ENCODE measurements at places on chromosomes 1 and 21. TPM values are rescaled to one million over a fixed set of nuclear protein-coding genes. Genes with fewer than 3 reads are reported as not detected.

The AADACL4 gene
- total RNA-seq, result not detected

The RNPEP gene
- total RNA-seq, result 64.6 TPM

The MROH9 gene
- 0.22 TPM for total RNA-seq

The CFHR2 gene
- total RNA-seq, result not detected

The DBT gene
- 9.5 TPM for total RNA-seq

The RNF186 gene
- total RNA-seq, result not detected

The OR2T12 gene
- total RNA-seq, result not detected

The F11R gene
- total RNA-seq, result 0.78 TPM

The CELA3A gene
- not detected for total RNA-seq

The GUCA2B gene
- not detected for total RNA-seq

The MRPS15 gene
- 71.9 TPM for total RNA-seq

The TMCC2 gene
- 0.78 TPM for total RNA-seq

The OR14A16 gene
- total RNA-seq, result not detected

The SLC30A1 gene
- 65.8 TPM for total RNA-seq

The TFF2 gene
- not detected for total RNA-seq

The LRRC8C gene
- 4.8 TPM for total RNA-seq

The PLPP3 gene
- total RNA-seq, result 344 TPM

The CDK18 gene
- 0.76 TPM for total RNA-seq

The ARHGAP30 gene
- total RNA-seq, result not detected

The GPR37L1 gene
- under 0.01 TPM for total RNA-seq

The AKR7A3 gene
- 0.52 TPM for total RNA-seq

The CD1E gene
- total RNA-seq, result not detected

The NR5A2 gene
- total RNA-seq, result 0.11 TPM

The CYYR1 gene
- under 0.01 TPM for total RNA-seq

The C1orf116 gene
- total RNA-seq, result not detected

The SDHC gene
- 61.3 TPM for total RNA-seq

The FCER1A gene
- not detected for total RNA-seq

The DNAH14 gene
- 44.9 TPM for total RNA-seq

The DNASE2B gene
- not detected for total RNA-seq

The GJA5 gene
- not detected for total RNA-seq

The GBP6 gene
- not detected for total RNA-seq

The NPL gene
- 5.9 TPM for total RNA-seq

The ZBTB8A gene
- total RNA-seq, result 14.3 TPM

The HEYL gene
- under 0.01 TPM for total RNA-seq

Data from articular chondrocyte of knee joint (primary cell).